ENCODE measurements at places on chromosomes 11 and 22.

- DNase-seq = no peak
These were observed 12.6 kb downstream of the LRRC75B start for GRCh38 chr22:24580276-24580675.

DNA sequence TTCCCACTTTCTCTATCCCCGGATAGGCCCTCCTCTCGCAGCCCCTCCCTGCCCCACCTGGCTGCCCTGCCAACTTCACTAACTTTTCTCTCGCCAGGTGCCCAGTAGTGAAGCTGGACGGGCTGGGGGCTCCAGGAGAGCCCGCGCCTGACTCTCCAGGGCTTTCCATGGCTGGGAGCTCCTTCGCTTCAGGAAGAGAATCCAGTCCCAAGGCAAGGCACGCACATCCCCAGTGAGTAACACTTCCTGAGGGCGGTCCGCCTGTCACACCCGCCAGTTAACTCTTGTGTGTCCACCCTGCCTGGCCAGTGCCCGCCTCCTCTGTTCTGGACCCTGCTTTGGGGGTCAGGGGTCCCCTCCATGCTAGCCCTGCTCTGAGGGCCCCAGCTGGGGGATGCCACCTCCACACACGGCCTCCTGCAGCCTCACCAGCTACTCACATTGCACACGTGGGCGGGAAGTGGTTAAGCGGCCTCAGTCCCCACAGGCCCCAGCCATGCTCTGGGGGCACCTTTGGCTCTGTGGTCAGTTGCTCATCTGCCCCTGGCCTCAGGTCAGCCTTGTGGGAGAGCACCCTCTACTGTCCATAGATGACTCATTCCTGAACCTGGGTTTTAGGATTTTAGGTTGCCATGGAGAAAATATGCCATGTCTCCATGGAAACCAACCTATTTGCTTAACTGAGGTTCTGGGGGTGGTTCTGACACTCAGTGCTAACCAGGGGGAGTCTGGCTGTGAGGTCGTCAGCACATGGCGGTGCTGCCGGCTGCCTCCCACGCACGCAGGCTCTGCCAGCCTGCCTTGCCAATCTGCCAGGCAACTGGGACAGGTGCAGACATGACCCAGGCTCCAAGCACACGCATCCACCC is at the start of gene RIN1:
RIN1 (minus strand) TSS at position 201 of the 869 bp plus-strand sequence; CDS start at position 169, 32 bp downstream.
- DNase-seq = peak; percentile 16

DNA sequence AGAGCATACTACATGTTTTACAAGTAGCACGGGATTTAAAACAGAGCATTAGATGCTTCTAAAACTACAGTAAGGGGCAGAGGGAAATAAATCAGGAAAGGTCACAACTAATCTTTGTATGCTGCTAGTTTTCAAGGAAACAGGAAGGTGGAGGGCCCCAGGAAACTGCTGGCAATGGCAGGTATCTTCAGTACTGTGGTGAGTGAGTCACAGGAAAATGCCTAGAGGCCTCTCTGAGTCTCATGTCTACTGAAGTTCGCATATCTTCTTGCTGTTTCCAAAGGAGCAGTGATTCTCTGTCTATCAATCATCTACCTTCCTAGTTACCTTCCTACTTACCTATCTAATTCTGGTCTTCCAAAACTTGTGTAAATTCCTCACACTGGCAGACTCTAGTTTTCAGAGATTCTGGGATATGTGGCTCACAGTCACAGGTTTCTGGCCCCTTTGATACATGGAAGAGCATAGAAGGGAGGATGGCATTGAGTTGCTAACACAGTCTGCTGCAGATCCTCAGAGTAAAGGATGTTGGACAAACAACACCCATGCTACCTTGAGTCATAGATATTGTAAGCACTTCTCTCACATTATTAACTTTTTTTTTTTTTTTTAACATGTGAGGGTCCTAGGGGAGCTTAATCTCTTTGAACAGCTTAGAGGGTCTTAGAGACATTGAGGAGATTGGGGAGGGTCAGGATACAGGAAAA is 58.8 kb upstream of the SYN3 start:
- no peak for DNase-seq

GRCh38 chr11:58731819-58732218 is at the start of gene GLYAT:
Gene GLYAT (minus strand): TSS chr11:58731943. CDS start chr11:58724496, 7,447 bp downstream.
- no peak for DNase-seq

DNA sequence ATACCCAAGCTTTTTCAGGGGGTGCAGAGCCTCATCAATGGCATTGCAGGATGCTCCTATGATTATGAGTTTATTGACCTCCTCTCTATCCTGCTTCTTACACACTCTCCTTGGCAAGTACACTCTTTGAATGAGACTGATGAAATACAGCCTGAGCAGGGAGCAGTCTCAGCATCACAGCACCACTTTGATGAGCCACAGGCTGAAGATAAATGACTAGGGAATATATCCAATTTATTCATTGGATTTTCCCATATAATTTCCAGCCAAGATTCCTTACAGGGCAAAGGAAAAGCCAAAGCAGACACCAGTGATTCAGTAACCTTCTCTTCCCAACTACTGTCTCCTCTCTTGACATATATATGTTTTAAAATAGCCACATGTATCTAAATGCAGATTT is 79.2 kb downstream of the CASP12 start:
- DNase-seq = no peak
